ENCODE measurements at places on chromosomes 2 and 18.

GRCh38 chr2:62406573-62407043, 99.4 kb downstream of the TMEM17 start:
- no peak for DNase-seq

GRCh38 chr2:217924346-217924901, 78.4 kb downstream of the TNS1 start:
- DNase-seq: no peak

DNA sequence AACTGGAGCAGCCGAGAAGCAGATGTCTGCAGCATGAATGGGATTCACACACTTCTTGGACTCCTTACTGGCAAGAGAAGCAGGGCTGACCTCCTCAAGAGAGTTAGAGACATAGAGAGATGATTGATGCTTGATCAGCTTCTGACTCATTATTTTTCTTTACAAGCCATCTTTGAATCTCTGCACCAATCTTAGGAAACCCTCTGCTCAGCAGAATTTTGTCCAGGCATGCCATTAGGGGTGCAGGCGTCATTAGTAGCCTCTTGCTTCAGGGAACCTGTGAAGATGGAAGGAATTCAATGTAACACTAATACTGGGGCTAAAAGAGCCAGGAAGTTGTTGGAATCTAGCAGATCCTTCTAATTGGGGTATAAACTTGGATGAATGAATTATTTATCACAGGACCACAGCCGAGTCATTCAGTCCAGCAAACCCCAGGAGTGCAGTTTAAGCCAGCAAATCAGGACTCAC, 151.8 kb downstream of the MGAT5 start:
- DNase-seq: no peak

- DNase-seq: no peak
Observed at GRCh38 chr2:140138736-140139135, 1358.5 kb upstream of the NXPH2 start.

DNA sequence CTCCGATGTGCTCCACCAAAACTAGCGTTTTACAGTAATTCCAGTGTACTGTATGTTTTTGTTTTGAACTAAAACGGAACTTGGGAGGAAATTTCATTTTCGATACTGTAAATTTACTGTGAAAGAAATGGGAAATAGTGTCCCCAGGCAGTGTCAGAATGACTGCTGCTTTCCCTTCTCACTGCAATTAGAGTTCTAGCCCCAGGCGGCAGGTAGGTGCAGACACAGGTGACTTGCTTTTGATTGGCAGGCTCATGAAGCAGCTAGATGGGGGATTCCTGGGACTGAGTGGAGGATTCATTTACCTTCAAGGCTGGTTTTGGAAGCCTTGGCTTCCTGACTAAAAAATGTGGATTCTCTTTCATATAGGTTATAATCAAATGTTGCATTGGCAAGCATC, 27.0 kb downstream of the RPRM start:
- DNase-seq: no peak

DNA sequence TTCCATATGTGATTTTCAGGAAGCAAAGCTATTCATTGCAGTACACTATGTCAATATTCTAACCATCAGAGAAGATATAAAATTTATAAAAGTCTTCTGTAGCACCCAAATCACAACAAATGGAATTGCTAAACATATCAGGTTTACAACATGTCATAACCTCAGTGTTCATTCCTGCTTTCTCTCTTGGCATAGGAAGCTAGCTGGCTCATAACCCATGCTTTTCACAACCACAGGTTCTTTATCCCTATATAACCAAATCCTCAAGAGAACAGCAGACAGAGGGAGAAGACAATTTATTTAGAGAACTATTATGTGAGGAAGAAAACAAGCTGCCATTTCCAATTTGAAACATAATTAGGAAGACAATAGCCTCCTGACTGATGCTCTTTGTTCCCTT, 997.0 kb upstream of the ACVR2A start:
- peak; percentile 32 for DNase-seq

- no peak for DNase-seq
Observed at GRCh38 chr2:159637240-159637639, 20.9 kb upstream of the BAZ2B start.

- DNase-seq: no peak
Observed at GRCh38 chr2:73489053-73489452, 103.4 kb downstream of the ALMS1 start.

- no peak for DNase-seq
Observed at GRCh38 chr18:73674125-73674865, 473.3 kb downstream of the FBXO15 start.

GRCh38 chr2:198715302-198715835, 742.4 kb downstream of the SATB2 start:
- no peak for DNase-seq

DNA sequence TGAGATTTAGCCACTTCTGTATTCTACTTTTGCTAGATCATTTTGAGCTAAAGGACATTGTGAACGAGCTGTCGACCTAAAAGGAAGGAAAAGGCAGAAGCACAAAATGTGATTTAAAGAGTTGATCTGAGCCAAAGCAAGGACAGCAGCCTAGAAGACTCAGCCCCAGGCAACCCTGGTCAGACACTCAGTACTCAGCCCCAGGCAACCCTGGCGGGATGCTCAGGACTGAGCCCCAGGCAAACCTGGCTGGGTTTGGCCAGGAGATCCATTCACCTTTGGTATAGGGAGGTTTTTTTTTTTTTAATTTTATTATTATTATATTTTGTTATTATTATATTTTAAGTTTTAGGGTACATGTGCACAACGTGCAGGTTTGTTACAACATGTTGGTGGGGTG, 34.3 kb upstream of the PXDN start:
- no peak for DNase-seq

DNA sequence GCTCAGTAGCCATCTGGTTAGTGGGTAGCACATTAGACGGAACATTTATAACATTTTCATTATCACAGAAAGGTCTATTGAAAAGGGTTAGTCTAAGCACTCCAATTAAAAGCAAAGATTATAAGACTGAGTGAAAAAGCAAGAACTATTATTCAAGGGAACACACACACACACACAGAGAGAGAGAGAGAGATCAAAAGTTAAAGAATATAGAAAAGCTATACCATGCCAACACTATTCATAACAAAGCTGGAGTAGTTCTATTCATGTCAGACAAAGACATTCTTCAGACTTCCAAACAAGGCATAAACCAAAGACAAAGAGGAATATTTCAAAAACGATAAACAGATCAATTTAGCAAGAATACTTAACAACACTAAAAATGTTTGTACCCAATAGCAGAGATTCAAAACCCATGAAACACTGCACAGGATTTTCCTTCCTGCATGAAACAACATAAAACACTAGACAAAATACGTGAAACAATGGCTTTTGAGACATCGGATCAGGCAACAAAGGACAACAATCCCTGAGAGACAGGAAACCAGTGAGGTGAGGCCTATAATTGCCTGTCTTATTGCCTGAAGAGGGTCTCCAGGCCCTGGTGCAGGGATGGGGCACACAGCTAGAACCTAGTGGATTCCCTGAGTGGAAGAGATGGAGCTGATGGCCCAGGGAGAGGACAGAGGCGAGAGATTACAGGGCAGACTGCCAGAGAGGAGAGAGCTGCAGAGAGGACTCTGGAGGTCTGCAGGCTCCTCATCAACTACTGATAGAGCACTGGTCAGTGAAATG, 83.6 kb upstream of the NPAS2 start:
- no peak for DNase-seq

DNA sequence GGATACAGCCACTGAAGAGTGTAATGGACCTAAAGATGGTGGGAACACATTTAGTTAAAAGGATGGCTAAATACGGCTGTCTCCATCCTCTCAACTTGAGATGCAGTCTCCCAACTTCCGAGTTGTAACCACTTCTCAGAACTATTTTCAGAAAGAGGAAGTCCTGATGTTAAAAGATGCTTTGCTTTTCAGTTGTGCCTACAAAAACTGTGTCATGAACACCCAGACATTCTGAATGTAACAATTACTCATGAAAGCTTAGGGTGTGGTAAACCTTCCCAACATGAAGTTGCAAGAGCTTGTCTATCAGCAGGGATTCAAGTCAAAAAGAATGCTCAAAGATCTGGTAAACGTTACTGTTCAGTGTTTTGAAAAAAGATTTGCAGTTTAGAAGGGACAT, 147.9 kb downstream of the DOCK10 start:
- DNase-seq: no peak
